ENCODE measurements at places on chromosomes 4 and X.
A peak's percentile ranks its signal among the peaks of the same experiment; 100 is the strongest.

GRCh38 chr4:54099287-54099747 is 646 bp upstream of the GSX2 start:
- no peak for DNase-seq

- DNase-seq = no peak
Measured at GRCh38 chr4:153039542-153040185, 103.5 kb downstream of the FHDC1 start.

DNA sequence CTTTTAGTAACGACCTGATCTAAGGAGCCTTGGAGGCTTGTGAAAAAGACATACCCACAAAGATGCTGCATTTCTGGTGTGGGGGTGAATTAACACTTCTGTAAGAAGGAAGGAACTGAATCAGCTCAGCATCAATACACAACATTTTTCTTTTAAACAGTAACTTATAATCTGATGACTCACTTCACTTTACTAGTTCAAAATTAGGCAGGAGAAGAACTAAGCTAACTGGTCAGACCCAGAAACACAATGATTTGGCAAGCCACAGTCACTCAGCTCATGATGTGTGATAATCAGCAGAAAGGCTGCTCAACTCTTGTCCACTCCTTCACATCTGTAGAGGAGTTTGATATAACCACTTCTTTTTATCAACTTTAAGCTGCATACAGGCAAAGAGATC is 4.6 kb downstream of the MMAA start:
- DNase-seq = no peak

GRCh38 chrX:103524747-103525146 is 5.5 kb upstream of the RAB40A start:
- no peak for DNase-seq

GRCh38 chrX:1244164-1245076 is 24.2 kb upstream of the CSF2RA start:
- DNase-seq = no peak

DNA sequence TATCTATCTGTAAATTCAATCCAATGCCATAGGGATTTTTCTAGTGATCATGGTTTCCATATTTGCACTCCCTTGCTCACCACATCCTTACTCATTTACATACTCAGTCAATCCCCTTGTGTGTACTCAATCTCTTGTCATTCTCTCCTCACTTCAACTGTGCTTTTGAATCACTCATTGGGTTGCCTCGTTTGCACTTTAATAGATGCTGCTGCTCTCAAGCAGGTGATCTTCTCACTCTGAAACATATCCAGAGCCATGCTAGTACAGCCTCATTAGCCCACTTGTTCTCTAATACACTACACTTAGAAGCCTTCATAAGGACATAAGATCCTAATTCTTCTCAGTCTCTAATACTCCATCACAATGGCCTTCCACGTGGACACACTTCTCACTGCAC is 507.9 kb downstream of the TECRL start:
- no peak for DNase-seq

DNA sequence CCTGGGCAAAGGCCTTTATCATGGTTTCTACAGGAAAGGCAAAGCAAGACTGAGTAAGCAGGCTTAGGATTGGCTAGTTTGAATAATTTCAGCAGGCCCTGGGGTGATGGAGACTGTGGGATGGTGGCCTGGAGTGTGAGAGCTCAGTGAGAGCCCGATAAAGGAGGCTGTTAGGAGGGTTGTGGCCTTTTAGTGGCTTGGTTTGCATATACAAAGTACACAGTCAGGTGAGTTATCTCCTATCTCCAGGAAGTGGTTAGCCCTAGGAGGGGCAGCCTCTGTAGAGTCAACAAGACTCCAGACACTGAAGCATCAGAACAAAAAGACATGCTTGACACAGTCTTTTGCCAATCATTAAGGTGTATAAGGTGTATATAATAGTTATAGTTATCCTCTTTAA is 157.2 kb downstream of the CFAP299 start:
- DNase-seq = peak; percentile 31

DNA sequence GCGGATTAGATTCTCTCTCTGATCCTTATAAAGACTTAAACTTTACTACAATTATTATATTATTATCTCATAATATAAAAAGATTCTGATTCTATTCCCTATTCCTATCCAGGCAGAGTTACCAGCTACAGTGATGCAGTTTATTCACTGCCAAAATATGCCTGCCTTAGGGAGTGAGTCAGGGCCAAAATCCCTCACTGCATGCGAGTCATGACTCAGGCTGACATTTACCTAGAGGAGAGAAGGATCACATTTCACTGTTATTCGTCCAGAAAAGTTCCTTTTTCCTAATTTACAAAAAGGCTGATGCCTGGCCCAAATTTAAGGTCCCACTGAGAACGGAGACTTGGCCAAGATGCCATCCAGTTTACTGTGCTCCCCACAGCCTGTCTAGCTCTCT is 168.5 kb upstream of the LDB2 start:
- DNase-seq = no peak

GRCh38 chr4:114226968-114227760 is 247.7 kb upstream of the ARSJ start:
- DNase-seq = no peak

GRCh38 chrX:32894679-32895078 is 316.7 kb downstream of the DMD start:
- no peak for DNase-seq
